Stimulated activated CD8-positive, alpha-beta memory T cell treated with anti-CD3 and anti-CD28 coated beads, Interleukin-4, amount 100 ng/mL, for 48 hours (primary cell): ENCODE measurements at places on chromosomes 5 and 9.
A peak's percentile ranks its signal among the peaks of the same experiment; 100 is the strongest.

DNA sequence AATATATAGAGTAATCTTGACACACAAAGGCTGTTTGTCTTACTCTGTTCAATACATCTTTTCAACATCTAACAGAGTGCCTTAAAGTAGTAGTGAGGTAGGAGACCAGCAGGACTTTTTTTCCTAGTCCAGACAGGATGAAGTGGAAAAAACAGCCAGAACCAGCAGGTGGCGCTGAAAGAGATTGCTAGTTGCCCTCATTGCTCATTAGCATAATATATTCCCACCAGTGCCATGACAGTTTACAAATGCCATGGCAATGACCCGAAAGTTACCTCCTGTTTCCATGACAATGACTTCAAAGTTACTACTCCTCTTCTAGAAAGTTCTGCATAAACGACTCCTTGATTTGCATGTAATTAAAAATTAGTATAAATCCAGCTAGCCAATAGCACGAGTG lies 387.4 kb downstream of the ACTL7B start:
- peak; percentile 60 for DNase-seq

DNA sequence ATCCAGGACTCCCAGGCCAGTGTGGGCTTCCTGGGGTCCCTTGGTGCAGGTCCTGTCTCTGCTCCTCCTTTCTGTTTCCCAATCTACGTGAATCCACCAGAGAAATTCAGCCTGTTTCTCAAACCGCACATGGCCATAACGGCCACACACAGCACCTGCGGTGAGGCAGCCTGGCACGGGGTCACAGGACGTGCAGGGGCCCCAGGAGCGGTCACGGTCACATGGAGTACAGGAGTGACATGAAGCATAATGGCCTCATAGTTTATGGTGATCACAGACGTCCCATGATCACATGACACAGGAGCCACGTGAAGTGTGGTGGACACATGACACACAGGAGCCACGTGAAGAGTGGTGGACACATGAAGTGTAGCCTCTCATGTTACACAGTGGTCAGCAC lies 248.5 kb upstream of the IRX4 start:
- no peak for DNase-seq

GRCh38 chr5:123098767-123099513 lies 9.9 kb downstream of the PRDM6 start:
- DNase-seq, result no peak

DNA sequence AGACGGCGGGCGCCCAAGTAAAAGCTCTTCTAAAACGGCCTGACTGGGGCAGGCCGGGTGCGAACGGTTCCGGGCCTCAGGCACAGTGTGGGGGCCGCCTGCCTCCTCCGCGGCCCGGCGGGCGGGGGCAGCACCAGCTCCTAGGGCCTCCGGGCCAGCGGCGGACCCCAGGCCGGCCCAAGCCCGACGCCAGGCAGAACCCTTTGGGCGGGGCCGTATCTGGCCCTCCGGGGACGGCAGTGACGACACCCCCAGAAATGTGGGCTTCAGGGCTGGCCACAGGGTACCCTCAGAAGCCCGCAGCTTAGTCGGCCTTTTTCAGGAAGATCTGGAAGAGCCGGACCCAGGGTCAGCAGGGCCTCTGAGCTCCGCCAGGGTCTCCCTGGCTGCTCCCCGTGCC lies 4.0 kb downstream of the LTC4S start:
- no peak for DNase-seq

DNA sequence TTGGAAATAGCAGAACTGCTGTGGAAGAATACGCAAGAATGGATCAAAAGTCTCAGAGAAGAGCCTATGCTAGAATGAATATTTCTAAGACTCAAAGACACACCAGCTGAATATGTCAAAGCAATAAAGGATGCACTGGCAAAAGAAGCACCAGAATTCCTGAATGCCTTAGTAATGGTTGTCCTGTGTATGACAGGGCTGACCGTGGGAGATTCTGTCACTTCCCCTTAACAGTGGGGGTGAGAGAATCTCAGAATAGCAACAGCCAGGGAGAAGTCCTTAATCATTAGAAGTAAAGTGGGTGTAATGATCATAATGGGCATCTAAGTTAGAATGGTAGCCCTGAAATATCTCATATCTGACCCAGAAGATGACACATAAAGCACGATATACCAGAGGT lies 14.6 kb upstream of the PRR16 start:
- DNase-seq, result no peak

DNA sequence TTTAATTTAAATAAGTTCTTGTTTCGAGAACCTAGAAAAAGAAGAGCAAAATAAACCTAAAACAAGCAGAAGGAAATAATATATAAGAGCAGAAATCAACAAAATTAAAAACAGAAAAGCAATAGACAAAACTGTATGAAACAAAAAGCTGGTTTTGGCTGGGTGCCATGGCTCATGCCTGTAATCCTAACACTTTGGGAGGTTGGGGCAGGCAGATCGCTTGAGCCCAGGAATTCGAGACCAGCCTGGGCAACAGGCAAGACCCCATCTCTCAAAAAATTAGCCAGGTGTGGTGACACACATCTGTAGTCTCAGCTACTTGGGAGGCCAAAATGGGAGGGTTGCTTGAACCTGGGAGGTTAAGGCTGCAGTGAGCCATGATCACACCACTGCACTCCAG lies 59.2 kb upstream of the OTP start:
- no peak for DNase-seq

DNA sequence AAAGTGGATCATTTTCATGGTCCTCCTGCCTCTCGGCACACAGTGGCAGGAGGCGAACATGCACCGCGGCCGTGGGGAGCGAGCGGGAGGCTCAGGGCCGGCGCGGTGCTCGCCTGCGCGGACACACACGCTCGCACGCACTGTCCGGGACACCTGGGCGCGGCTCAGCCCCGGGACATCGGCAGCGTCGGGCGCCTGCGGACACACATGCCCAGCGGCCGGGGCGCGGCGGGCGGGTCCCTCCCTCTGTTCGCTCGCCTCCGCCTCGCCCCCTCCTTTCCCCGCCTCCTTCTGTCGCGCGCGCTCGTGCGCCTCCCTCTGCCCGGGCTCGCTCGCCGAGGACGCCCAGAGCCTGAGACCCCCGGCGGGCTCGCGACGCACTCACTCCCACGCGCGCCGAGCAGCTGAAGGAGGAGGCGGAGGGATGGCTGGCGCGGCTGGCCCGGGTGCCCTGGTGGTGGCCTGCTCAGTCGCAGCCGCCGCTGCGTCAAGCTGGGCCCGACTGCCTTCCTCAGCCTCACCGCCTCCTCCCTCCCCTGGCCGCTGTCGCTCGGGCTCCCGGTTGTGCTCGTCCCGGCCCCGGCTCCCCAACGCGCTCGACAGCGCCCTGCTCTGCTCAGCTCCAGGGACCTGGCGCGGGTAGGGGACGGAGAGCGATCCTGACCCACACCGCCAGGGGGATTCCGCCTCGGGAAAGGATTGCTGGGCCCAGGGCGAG lies at the start of gene FRMD3:
FRMD3 (minus strand) TSS at position 230 of the 718 bp plus-strand sequence; CDS start at position 60, 170 bp downstream.
- DNase-seq, result peak; percentile 50

DNA sequence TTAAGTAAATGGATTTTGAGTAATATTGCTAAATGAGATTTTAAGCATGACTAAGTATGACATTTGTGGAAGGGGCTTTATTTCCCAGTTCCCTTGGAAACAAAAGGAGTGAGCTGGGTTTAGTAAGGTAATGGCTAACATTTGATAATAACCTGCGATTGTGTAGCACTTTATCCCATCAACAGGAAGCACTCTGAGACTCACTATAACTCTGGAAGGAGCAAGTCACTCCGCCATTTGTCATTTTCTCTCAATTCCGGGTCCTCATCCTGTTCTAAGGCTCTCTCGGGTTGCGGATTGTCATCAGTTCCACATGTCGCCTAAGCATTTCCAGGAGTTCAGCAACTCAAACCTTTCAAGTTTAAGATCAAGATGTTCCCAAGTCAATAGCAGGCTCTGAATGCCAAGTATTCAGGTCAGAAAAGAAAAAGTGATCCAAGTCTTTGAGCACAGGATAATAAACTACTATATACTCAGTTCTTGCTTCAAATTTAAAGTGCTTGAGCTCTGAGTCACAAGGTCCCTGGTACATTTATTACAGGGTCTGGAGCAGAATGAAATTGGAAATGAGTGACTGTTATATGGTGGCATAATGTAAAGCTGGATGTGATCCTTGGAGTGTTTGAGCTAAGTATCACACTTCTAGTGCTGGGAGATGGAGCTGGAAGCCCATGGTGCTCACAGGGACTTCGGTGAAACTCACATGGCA lies 39.3 kb downstream of the CAPSL start:
- DNase-seq, result no peak

DNA sequence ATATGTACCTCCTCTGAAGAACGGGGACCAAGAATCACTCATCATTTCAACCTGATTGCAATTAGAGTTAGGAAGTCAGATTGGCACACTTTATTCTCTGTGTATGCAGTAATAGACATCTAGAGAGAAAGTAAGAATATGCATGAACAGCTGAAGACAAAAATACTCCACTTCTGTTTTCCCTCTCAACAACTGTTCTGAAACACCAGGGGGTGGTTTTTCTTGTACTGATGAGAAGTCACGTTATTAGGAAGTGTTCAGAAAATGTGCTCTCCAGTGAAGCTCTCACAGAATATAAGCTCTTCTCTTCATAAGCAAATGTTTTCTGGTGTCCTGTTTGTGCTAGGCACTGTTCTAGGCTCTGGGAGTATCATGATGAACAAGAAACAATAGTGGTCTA lies 531.7 kb upstream of the C9orf72 start:
- DNase-seq, result no peak

- no peak for DNase-seq
Measured at GRCh38 chr5:116396476-116397099, 178.0 kb downstream of the SEMA6A start.

- DNase-seq, result no peak
Measured at GRCh38 chr9:129023036-129023907, 4.9 kb downstream of the SH3GLB2 start.

DNA sequence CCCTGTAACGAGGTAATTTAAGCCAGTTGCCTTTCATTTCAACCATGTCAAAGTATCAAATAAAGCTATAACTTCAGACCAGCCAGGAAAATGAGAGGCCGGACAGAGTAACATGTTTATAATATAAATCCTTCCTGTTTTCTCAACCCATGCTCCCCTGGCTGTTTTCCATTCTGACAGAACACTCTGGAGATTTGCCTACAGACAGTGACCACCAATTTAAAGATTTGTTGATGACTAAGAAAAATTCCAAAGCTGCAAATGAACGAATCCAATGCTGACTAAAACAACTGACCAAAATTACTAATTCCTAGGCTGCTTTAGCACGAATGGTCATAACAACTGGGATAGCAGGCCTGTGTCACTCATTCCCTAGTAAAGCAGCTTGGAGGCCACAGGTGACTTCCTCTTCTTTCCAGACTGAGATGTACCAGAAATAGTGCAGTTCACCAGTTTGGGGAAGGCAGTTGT lies 141.4 kb downstream of the AOPEP start:
- DNase-seq, result no peak

GRCh38 chr9:84513473-84513872 lies 156.1 kb upstream of the NTRK2 start:
- no peak for DNase-seq

DNA sequence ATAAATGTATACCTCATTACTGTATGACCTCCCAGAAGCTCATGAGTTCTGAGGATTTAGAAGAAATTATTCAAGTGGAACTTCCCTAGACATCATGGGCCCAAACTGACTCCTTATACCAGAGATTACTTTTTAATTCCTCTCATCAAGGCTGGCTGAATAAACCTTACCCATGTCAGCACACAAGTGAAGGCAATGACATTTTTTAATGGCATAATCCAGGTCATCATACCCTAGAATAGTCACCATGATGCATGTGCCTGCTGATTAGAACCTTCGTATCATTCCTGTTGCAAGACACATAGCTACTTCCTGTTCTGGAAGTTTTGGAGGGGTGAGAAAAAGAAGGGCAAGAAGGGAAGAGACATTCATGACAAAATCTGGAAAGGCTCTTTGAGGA lies 49.8 kb upstream of the IFNK start:
- DNase-seq, result no peak

- no peak for DNase-seq
Measured at GRCh38 chr5:5293029-5293428, 129.4 kb upstream of the ICE1 start.

- no peak for DNase-seq
Measured at GRCh38 chr9:119009249-119009648, 360.0 kb downstream of the BRINP1 start.

GRCh38 chr5:37071901-37072581 lies 177.1 kb downstream of the CPLANE1 start:
- no peak for DNase-seq

GRCh38 chr5:62375627-62376026 lies 28.1 kb downstream of the DIMT1 start:
- no peak for DNase-seq

GRCh38 chr5:157983906-157984551 lies 125.1 kb upstream of the CLINT1 start:
- DNase-seq, result no peak

DNA sequence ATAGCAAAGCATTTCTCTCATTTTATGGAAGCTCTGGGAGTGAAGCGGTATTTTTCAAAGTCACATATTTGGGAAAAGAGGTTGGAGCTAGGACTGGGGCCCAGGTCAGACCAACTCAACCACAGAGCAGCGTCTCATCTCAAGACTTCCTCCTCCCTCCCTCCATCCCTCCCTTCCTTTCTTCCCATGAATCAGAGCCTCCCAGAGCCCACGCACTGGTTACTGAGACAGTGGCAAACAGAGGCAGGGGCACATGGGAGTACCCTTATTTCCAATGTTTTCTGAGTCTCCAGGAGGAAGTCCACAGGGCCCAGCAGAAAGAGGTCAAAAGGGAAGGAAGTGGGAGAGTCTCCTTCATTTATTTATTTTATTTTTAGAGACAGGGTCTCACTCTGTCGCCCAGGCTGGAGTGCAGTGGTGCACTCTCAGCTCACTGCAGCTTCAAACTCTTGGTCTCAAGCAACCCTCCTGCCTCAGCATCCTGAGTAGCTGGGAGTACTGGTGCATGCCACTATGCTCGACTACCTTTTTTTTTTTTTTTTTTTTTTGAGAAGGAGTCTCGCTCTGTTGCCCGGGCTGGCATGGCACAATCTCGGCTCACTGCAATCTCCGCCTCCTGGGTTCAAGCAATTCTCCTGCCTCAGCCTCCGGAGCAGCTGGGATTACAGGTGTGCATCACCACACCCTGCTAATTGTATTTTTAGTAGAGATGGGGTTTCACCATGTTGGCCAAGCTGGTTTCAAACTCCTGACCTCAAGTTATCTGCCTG lies 52.5 kb upstream of the CDKN2AIPNL start:
- DNase-seq, result peak; percentile 9

- no peak for DNase-seq
Measured at GRCh38 chr5:103434057-103434456, 128.5 kb downstream of the NUDT12 start.

DNA sequence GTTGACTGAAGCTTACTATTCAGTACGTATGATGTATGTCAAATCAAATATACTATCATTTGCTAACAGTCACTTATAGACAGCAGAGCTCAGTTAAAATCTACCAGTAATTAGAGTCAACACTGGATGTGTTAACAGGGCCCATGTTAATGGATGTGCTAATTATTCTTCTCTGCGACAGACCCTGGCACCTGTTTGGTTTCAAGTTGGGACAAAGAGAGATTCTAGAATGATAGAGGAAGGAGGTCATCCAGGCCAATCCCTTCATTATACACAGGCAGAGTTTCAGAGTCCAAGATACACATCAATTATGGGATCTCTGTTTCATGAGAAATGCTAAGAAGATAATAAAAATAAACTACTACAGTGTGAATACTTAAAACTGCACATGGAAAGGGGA lies 615.0 kb downstream of the ZNF608 start:
- no peak for DNase-seq
